ENCODE measurements at places on chromosomes 2 and 18. TPM values are rescaled to one million over a fixed set of nuclear protein-coding genes. Genes with fewer than 3 reads are reported as not detected.

The CDH19 gene
- total RNA-seq, result not detected

The MDH1B gene
- not detected for total RNA-seq

The MC5R gene
- not detected for total RNA-seq

The TMEM185B gene
- 17.5 TPM for total RNA-seq

The SLC4A3 gene
- total RNA-seq, result 0.10 TPM

The C2orf81 gene
- total RNA-seq, result 0.94 TPM

The PAX8 gene
- 0.31 TPM for total RNA-seq

The ZNF804A gene
- 0.73 TPM for total RNA-seq

The RGPD3 gene
- total RNA-seq, result 1.5 TPM

The CHST9 gene
- 0.10 TPM for total RNA-seq

The AFTPH gene
- total RNA-seq, result 87.1 TPM

The SLC20A1 gene
- 77.2 TPM for total RNA-seq

The ANKRD30B gene
- not detected for total RNA-seq

The SH3BP4 gene
- 1.4 TPM for total RNA-seq

The KHK gene
- 0.52 TPM for total RNA-seq

The SCYGR4 gene
- total RNA-seq, result not detected

The HOXD4 gene
- 0.21 TPM for total RNA-seq

The SERPINB3 gene
- not detected for total RNA-seq

The CBLN2 gene
- 0.10 TPM for total RNA-seq

The TM4SF20 gene
- not detected for total RNA-seq

The TMEM169 gene
- total RNA-seq, result 0.42 TPM

The DNPEP gene
- total RNA-seq, result 24.9 TPM

All from mononuclear cell (primary cell).